Upper lobe of left lung (tissue), 6 donors: ENCODE measurements at places on chromosomes 6 and 20.

GRCh38 chr20:48024539-48024938 lies 239.3 kb upstream of the SULF2 start:
- H3K4me1 ChIP-seq = no peaks in the 10 kb centered on the region
- H3K36me3 ChIP-seq = no peaks in the 10 kb centered on the region
- no peak overlapping the region for H3K4me3 ChIP-seq
- no peaks in the 10 kb centered on the region for H3K27me3 ChIP-seq
- no peak overlapping the region for H3K27ac ChIP-seq
- no peak for DNase-seq

- no peak overlapping the region for H3K27ac ChIP-seq
- peaks cover 24% of the 10 kb centered on the region for H3K4me1 ChIP-seq
- no peak overlapping the region for H3K4me3 ChIP-seq
- no peaks in the 10 kb centered on the region for H3K27me3 ChIP-seq
Observed at GRCh38 chr6:87164506-87164905, 9.1 kb downstream of the ZNF292 start.

DNA sequence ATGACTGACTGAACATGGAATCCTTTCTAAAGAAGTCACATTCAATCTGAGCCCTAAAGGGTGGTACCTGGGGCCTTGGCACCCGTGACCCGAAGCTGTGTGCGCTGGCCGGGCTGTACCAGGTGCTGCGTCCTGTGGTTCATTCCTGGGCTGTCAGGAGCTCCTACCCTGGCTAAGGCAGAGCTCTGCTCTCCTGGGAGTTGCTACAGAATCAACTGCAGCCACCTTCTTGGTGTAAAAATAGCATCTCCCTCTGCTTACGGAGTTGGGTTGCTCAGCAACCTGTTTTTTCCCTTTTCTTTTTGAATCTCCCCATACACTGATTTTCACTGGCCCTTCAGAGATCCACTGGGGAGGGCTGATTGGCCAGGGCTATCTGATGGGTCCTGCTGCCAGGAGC lies 236.6 kb upstream of the PDE10A start:
- H3K4me1 ChIP-seq = no peaks in the 10 kb centered on the region
- no peak overlapping the region for H3K4me3 ChIP-seq
- DNase-seq = peak; percentile 33
- H3K36me3 ChIP-seq = no peaks in the 10 kb centered on the region
- no peaks in the 10 kb centered on the region for H3K27me3 ChIP-seq

- H3K36me3 ChIP-seq = no peaks in the 10 kb centered on the region
- peak; percentile 52 for DNase-seq
- H3K27ac ChIP-seq = no peak overlapping the region
- H3K27me3 ChIP-seq = no peaks in the 10 kb centered on the region
- no peaks in the 10 kb centered on the region for H3K4me1 ChIP-seq
Observed at GRCh38 chr6:163165922-163166321, 248.6 kb upstream of the QKI start.

DNA sequence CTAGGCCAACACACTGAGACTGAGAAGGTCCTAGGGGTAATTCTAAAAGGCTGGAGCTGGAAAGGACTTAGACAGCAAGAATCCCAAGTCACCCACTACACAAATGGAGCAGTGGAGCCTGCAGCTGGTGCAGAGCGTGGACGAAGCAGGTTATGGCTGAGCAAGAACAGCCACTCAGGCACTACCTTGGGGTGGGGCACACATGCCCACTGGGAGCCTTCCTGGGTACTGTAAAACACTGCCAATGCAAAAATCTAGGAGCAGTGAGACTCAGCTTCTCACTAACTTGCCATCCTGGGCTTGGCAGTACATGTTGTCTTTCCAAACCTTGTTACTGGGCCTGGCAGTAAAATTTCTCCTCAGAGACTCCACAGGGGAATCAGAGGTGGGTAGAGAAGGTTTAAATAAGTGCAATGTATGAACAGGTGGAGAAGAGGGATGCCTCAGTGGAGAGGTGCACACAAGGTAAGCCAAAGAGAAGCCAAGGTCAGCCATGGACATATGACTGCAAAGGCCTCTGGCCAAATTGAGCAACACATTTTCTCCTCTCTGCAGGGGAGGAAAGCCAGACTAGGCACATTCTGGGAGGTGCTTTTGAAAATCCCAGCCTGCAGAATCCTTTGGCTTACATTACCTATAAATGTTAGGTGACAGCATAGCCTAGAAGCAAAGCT lies 105.6 kb downstream of the TNFRSF21 start:
- H3K4me3 ChIP-seq = no peak overlapping the region
- H3K4me1 ChIP-seq = no peaks in the 10 kb centered on the region
- H3K27ac ChIP-seq = no peak overlapping the region
- no peak for DNase-seq

DNA sequence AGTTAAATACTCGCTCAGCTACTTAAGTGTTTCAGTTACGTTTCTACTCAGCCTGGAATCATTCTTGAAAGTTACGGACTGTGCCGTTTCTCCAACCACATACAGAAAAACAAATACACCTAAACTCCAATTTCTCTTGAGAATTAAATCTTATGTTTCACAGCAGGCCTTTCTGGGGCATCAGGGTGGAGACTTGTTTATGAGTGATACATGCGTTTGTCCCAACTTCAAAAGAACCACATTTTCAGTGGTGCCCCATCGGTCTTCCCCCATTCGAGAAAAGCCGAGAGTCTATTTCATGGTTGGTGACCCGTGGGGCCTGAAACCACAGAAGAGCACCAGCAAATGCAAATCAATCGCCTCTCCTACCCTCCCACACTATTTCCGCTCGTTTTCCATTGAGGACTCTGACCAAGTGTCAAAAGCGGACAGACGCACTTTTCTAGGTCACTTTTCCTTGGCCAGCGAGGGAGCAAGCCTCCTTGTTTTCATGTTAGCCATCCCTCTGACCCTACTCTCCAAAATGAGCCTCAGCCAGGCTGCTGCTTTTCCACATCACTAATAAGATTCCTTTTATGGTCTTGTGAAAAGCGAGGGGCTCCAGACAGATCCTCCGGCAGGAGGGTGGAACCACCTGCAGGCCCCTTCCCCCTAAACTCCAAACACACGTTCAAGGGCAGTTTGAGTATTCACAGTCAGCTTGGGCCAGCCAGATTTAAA lies 3.1 kb downstream of the JAG1 start:
- H3K4me1 ChIP-seq = peaks cover 46% of the 10 kb centered on the region
- peak overlapping the region; percentile 91 for H3K4me3 ChIP-seq
- DNase-seq = no peak
- no peaks in the 10 kb centered on the region for H3K27me3 ChIP-seq

GRCh38 chr20:6502999-6503398 lies 264.5 kb upstream of the BMP2 start:
- H3K4me3 ChIP-seq = no peak overlapping the region
- H3K36me3 ChIP-seq = no peaks in the 10 kb centered on the region
- H3K27ac ChIP-seq = no peak overlapping the region
- no peaks in the 10 kb centered on the region for H3K4me1 ChIP-seq
- no peaks in the 10 kb centered on the region for H3K27me3 ChIP-seq

DNA sequence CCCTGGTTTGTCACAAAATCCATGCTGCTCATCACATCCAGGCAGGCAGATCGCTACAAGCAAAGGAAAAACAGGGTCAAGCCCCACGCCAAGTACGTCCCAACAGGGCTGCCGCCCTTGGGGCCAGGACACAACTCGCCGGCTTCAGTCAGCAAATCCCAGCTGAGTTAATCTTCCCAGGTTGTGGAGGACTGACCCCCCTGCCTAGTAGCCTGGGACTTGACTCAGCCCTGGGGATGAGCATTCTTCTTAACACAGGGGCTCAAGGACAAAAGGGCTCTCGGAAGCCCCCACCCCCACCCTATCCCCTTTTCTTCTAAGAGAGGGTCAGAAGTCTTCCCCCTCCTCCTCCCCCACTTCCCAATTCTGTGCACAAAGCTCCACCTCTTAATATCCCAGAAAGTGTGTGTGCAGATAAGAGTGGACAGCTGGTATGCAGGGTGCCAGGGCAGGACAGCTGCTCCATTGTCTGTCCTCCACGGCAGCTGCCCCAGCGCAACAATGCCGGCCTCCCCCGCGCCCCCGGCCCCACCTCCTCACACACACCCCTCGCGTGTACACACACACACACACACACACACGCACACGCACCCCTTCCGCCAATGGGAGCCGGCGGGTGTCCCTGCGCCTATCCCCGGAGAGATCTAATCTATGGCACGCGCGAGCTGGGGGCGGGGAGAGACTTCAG lies 4.5 kb downstream of the DLL1 start:
- no peaks in the 10 kb centered on the region for H3K27me3 ChIP-seq
- H3K36me3 ChIP-seq = peaks cover 36% of the 10 kb centered on the region
- peaks cover 61% of the 10 kb centered on the region for H3K4me1 ChIP-seq
- H3K27ac ChIP-seq = peak overlapping the region; percentile 58
- no peak overlapping the region for H3K4me3 ChIP-seq

DNA sequence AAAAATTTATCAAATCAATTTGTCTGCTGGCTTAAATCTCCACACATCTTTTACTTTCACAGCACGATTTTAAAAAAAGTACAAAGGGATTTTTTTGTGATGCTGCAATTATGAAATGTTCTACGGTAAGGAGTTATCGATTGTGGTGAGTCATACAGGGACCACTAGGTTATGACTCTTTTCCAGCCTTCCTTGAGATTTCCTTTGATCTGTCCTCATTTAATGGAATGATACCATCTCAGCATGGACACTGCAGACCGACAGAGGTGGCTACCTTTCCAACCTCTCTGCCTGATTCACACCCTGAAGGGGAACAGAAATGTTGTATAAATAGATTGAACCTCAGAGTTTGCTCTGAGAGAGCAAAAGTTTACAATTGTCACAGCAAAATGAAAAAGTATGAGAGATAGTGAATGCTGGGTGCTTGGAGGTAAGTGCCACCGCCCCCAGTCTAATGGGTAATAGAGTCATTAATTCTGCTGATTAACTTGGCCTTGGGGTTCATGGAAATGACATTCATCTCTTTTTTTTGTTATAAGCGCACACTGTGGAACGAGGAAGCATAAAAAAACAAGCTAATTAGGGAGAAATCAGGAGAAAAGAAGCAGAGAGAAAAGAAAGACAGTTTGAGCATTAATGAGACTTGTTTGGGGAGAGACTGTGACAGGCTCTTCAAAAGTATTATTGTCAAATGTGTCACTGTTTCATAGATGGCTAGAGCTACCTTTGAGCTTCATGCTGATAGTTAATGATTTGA lies 306.0 kb downstream of the RNF144B start:
- H3K27ac ChIP-seq = no peak overlapping the region
- DNase-seq = no peak
- no peaks in the 10 kb centered on the region for H3K36me3 ChIP-seq
- H3K4me1 ChIP-seq = no peaks in the 10 kb centered on the region

- H3K4me1 ChIP-seq = no peaks in the 10 kb centered on the region
- H3K36me3 ChIP-seq = no peaks in the 10 kb centered on the region
- H3K4me3 ChIP-seq = no peak overlapping the region
- no peaks in the 10 kb centered on the region for H3K27me3 ChIP-seq
Observed at GRCh38 chr6:12241493-12242175, 48.5 kb upstream of the EDN1 start.

DNA sequence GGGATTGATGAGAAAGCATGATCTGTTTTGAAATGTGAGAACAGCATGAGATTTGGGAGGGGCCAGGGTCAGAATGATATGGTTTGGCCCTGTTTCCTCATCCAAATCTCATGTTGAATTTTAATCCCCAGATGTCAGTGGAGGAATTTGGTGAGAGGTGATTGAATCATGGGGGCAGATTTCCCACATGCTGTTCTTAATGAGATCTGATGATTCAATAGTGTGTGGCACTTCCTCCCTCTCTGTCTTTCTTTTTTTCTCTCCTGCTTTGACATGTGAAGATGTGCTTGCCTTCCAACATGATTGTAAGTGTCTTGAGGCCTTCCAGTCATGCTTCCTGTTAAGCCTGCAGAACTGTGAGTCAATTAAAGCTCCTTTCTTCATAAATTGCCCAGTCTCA lies 1060.3 kb upstream of the CITED2 start:
- no peaks in the 10 kb centered on the region for H3K36me3 ChIP-seq
- no peaks in the 10 kb centered on the region for H3K4me1 ChIP-seq
- no peak overlapping the region for H3K27ac ChIP-seq
- no peak for DNase-seq

DNA sequence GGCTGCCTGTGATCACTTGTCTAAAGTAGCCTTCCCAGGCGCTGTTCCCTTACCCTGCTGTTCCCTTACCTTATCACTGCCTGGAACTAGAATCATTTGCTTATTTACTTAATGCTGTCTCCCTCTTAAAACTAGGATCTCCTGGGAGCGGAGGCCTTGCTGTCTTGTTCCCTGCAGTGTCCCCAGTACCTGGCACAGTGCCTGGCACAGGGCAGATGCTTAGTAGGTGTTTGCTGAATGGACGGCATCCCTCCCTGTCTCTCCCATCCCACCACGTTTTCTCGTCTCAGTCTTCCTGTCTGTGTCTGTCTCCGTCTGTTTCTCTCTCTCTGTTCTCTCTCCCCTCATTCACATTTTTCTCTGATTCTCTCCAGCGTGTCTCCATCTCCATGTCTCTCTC lies 99.9 kb upstream of the MYL9 start:
- no peak overlapping the region for H3K4me3 ChIP-seq
- DNase-seq = no peak
- no peaks in the 10 kb centered on the region for H3K36me3 ChIP-seq
- no peak overlapping the region for H3K27ac ChIP-seq

- H3K36me3 ChIP-seq = no peaks in the 10 kb centered on the region
- peak; percentile 88 for DNase-seq
- no peak within 1 kb of the TSS for H3K27ac ChIP-seq
- H3K27me3 ChIP-seq = peaks cover 10% of the 10 kb centered on the region
- peaks cover 19% of the 10 kb centered on the region for H3K4me1 ChIP-seq
Observed at GRCh38 chr6:153131037-153131981, at the start of gene RGS17. TSS of gene RGS17 (minus strand) at chr6:153131282. CDS start at chr6:153044018, 87,264 bp downstream.

DNA sequence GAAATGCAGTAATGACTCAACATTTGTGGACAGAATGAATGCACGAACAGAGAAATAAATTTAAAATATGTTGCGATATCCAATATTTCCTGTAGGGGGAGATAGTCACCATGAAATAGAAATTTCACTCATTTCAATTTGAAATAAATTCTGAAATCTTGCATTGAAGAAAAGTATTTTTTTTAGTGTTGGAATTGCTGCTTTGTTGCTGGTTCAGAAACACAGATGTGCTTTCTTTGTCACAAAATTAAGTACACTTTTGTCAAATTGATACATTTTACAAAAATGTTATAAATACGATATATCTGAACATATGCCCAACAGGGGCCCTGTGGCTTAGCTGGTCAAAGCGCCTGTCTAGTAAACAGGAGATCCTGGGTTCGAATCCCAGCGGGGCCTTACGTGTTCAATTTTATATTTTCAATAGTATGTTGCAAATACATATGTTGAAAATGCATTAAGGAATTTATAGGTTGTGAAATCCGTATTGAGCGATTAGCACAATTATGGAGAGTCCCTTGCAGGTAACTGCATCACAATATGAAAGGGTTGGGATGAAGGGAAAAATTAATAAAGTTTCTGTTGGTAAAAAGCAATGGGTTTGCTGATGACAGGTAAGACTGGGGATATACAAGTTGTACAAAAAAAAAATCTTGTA lies 85.4 kb upstream of the PRSS16 start:
- peaks cover 11% of the 10 kb centered on the region for H3K4me1 ChIP-seq
- H3K27ac ChIP-seq = no peak overlapping the region
- H3K36me3 ChIP-seq = no peaks in the 10 kb centered on the region
- DNase-seq = no peak
- no peaks in the 10 kb centered on the region for H3K27me3 ChIP-seq
